Gastrocnemius medialis (tissue), 4 donors: ENCODE measurements at places on chromosomes 4 and X. TPM values are rescaled to one million over a fixed set of nuclear protein-coding genes. Genes with fewer than 3 reads are reported as not detected.

DRD5 gene
- total RNA-seq, result not detected

TRMT2B gene
- total RNA-seq, result 29.9 TPM

EDA gene
- total RNA-seq, result 2.0 TPM

APELA gene
- not detected for total RNA-seq

DOCK11 gene
- 2.8 TPM for total RNA-seq
